ENCODE measurements at places on chromosomes 12 and 14.
A peak's percentile ranks its signal among the peaks of the same experiment; 100 is the strongest.

DNA sequence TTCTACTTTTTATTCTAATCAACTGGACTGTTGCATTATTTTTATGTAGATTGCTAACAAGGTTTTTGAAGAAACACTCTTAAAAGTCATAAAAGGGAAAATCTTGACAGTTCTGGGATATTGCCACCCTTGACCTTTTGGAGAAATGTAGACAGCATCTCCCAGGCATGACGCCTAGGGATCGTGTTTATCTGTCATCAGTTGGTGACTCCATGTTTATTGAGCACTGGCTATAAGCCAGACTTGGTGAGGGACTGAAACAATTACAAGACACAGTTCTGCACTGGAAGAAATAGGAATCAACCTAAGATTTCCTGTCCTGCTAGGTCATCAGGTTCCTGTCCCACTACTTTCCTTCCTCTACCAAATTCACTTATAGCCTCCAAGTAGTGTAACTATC lies 34.5 kb downstream of the HMGA2 start:
- DNase-seq, result no peak

DNA sequence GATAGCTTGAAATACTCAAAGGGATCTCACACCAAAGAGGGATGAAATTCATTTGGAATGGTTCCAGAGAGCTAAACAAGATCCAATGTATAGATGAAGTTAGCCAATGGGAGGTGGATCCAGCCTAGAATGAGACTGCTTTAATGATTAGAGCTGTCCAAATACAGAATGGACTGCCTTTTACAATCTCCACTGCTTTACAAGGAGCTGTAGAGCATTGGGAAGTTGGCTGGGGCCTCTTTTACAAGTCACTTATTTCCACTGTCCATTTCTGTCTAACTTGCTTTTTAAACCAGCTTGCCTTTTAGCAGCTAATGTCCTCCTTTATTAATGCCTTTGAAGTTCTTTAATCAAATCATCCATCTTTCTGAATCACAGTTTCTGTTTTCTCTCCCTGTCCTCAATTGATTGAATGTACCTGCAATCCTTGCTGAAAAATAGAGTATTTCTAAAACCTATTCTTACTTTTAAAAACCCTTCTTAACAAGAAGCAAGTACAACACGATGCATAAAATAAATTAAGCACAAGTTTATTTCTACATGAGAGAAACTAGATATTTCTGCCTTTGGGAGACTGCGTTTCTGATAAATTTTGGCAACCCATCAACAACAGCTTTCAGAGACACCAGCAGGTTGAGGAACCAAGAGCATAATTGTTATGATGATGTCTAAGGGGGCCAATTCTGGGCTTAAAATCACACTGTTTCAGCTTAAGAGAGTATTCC lies 3.4 kb upstream of the ATP2A2 start:
- DNase-seq, result no peak

- DNase-seq, result no peak
Observed at GRCh38 chr12:40022850-40023249, 83.0 kb downstream of the SLC2A13 start.

- DNase-seq, result no peak
Observed at GRCh38 chr14:57058319-57058718, 210.4 kb downstream of the EXOC5 start.

DNA sequence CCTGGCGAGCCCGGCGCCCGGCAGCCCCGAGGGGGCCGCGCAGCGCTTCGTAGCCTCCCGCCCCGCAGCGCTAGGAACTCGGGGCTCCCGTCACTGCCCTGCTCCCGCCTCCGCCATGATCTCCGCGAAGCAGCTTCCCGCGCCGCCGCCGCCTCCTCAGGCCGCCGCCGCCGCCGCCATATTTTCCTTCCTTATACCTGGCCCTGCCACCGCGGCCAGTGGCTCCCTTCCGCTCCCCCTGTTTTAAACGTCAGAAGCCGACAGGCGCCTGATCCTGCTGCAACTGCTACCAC lies 286 bp downstream of the PPP4R3A start:
- no peak for DNase-seq

- DNase-seq, result no peak
Observed at GRCh38 chr14:100187247-100187833, 27.9 kb upstream of the DEGS2 start.

DNA sequence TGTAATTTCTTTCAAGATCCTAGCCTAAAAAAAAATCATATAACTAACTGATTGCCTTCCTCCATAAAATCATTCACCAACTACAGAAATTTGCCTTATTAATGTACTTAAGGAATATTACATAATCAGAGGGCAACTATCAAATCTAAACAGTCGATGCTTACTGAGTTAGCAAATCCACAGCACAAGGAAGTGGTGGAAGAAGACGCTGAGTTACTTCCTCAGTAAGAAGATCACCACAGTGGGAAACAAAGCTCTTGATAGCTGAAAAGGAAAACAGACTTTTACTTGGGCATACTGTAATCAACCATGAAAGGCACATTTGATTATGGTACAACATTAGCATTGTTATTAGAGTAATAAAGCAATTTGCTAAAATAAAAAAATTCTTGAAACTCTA lies 48.7 kb downstream of the HEATR5A start:
- no peak for DNase-seq

DNA sequence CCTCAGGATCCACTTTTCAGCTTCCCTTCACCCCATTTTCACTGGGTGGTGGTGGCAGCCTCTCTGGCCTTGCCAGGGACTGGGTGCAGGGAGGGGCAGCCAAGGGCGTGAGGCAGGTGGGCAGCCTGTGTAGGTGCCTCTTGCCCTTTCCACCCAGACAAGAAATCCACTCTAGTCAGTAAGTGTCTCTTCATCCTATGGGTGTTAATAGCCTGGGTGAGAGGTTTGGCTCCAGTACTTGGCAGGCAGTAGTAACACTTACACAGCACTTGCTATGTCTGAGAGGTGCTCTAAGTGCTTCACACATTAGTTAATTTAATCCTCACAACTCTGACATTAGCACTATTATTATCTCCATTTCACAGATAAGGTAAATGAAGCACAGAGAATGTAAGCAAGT lies 171.9 kb downstream of the EMP1 start:
- DNase-seq, result no peak

GRCh38 chr12:66352197-66352596 lies 49.9 kb downstream of the HELB start:
- DNase-seq, result no peak

DNA sequence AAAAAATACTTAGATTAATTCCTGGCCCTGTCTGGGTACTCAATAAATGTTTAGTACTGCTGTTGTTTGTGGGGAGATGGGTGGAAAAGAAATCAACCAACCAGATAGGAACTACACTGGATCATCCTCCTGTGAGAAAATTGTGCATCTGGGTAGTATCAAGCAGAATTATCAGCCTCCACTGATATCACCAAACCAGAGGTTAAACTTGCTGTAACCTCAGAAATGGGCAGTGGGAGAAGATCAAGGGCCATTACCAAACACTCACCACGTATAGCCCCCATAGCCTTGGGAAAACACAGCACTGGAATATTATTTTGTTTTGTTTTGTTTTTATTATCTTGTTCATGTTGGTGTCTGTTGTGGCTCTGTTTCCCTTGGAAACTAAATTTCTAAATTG lies 19.7 kb downstream of the VEZT start:
- no peak for DNase-seq

DNA sequence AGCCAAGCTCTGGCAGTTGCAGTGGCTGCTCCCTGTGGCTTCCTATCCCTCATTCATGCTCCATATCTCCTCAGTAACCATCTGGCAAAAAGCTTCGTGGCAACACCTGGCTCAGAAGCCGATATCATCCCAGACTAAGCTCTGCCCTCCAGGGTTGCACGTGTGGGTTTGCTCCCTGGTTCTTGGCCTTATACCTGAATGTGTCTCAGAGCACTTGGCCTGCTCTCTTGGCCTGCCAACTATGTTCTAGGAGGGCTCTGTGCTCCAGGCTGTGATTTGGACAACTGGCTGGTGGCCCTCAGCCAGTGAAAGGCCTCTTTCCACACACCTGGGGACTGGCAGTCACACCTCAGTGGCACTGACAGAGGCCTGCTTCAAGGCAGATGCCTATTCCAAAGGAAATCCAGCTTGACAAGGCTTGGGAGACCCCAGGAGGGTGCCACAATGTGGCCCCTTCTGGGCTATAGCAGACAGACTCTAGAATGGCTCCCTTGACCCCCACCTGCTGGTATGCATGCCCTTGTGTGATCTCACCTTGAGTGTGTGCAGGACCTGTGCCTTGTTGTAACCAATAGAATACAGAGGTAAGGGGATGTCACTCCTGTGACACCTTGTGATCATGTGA lies 10.5 kb downstream of the PLD4 start:
- no peak for DNase-seq

- no peak for DNase-seq
Observed at GRCh38 chr12:21543151-21543550, 17.1 kb downstream of the SPX start.

DNA sequence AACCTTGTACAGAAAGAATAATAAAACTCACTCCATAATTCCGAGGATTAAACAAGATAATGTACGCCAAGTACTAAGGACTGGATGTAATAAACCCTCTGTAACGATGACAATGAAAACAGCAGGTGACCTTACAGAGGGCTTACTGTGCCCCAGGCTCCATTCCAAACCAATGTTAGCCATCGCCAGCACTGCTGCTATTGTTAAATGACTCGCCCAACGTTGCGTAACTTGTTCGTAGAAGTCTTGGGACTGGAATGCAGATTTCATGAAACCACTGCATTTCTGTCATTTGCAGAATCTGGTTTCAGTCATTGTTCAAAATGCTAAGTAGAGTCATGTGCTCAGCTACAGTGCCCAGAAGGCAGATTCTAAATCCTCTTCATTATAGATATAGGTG lies 728 bp upstream of the STON2 start:
- DNase-seq, result no peak

- DNase-seq, result no peak
Observed at GRCh38 chr14:93201155-93201704, 5.6 kb downstream of the GON7 start.

GRCh38 chr14:101962503-101962874 lies 1.9 kb upstream of the DYNC1H1 start:
- DNase-seq, result no peak

DNA sequence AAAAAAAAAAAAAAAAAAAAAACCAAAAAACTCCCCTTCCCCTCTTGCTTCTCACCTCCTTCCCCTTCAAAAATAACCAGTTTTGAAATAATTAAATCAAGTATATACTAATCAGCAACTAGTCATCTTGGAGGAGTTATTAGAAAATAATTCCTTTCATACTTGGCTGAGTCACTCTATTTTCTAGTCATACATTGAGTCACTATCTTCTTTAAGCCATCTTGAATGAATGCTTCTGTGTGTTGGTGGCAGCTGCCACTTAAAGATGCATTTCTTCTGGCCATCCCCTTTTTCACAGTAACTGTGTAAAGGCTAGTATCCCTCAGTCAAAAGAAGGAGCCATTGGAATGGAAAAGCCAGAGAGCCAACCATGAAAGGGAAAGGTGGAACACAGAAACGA lies 84.2 kb upstream of the TMEM263 start:
- DNase-seq, result no peak

- DNase-seq, result no peak
Observed at GRCh38 chr12:63150713-63151622, at the start of gene AVPR1A. Gene AVPR1A, minus strand, starts transcription at chr12:63151201. Its CDS starts 365 bp downstream, at chr12:63150836.

GRCh38 chr14:59638885-59639284 lies 62.3 kb upstream of the CCDC175 start:
- no peak for DNase-seq

DNA sequence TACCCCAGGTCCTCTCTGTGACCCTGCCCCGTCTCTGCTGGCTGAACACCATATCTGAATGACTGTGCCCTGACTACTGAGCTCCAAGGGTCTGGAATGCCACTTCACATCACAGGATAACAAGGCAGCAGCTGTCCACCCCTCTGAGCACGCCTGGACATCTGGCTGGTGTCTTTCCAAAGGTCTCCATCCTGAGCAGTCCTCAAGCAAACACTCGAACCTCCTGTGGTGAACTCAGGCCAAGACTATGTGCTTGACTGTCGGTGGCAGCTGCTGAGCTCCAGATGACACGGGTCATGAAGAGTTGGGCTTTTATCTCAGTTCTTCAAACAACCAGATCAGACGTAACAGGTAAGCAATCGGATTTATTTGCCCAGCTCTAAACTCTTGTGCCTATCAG lies 117.2 kb upstream of the BCL2L14 start:
- DNase-seq, result no peak

DNA sequence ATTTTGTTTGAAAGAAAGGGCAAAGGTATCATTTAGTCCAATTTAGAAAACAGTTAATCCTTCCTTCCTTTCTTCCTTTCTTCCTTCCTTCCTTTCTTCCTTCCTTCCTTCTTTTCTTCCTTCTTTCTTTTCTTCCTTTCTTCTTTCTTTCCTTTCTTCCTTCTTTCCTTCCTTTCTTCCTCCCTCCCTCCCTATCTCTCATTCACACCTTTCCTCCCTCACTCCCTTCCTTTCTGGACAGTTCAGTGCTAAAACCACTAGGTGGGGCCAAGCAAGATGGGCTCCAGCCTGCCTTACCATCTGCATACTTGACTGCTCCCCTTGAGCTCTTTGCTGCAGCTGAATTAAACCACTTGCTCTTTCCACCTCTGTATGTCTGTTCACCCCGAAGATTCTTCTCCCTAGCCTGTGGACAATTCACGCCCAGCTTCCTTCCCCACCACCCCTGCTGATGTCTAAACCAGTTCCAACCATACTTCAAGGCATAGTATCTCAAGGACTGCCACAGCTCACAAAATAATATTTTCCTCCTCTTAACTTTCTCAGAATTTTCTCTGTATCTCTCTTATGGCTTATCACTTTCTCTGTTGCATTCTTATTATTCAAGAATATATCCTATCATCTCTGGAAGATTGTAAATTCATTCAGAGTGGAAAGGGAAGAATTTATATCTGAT lies 78.0 kb downstream of the DBX2 start:
- no peak for DNase-seq

- no peak for DNase-seq
Observed at GRCh38 chr12:5318874-5319273, 113.0 kb upstream of the NTF3 start.

- peak; percentile 68 for DNase-seq
Observed at GRCh38 chr14:21104448-21105060, 3.7 kb downstream of the TMEM253 start.

GRCh38 chr12:126663304-126664094 lies 1598.3 kb downstream of the AACS start:
- DNase-seq, result no peak

DNA sequence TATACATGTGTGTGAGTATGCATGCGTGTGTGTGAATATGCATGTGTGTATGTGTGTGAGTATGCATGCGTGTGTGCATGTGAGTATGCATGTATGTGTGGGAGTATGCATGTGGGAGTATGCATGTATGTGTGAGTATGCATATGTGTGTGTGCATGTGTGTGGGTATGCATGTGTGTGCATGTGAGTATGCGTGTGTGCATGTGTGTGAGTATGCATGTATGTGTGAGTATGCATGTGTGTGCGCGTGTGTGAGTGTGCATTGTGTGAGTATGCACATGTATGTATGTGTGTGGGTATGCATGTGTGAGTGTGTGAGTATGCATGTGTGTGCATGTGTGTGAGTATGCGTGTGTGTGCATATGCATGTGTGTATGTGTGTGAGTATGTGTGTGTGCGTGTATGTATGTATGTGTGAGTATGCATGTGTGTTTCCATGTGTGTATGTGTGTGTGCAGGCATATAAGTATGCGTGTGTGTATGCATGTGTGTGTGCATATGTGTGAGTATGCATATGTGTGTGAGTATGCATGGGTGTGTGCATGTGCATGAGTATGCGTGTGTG lies 97.9 kb upstream of the MED13L start:
- DNase-seq, result no peak
